ENCODE measurements at places on chromosomes 2 and 18. TPM values are rescaled to one million over a fixed set of nuclear protein-coding genes. Genes with fewer than 3 reads are reported as not detected.

DNA sequence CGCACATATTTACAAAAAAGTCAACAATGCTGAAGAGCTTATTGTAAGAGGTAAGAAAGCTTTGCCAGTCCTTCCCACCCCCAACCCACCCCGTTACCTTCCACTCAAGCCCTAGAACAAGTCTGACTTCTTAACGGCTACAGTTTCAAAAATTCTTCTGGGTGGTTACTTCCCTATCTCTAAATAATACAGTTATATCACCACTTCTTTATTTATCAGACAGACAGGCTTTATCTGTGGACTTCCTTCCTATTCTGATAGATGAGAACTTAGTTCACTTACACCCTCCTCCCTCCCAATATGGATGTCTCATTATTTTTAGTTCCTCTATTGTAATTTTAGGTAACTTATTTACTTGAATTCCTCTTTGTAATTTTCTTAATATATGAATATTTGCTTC lies 26.7 kb upstream of the ACTR3 start:
- no peak for DNase-seq
- H3K4me1 ChIP-seq: no peaks in the 10 kb centered on the region
- H3K36me3 ChIP-seq: no peaks in the 10 kb centered on the region
- H3K27ac ChIP-seq: no peak overlapping the region
- no peak overlapping the region for H3K4me3 ChIP-seq
- no peaks in the 10 kb centered on the region for H3K27me3 ChIP-seq

GRCh38 chr18:43812627-43813026 lies 535.3 kb upstream of the SYT4 start:
- DNase-seq: no peak
- H3K27me3 ChIP-seq: no peaks in the 10 kb centered on the region
- H3K27ac ChIP-seq: no peak overlapping the region
- no peak overlapping the region for H3K4me3 ChIP-seq

DNA sequence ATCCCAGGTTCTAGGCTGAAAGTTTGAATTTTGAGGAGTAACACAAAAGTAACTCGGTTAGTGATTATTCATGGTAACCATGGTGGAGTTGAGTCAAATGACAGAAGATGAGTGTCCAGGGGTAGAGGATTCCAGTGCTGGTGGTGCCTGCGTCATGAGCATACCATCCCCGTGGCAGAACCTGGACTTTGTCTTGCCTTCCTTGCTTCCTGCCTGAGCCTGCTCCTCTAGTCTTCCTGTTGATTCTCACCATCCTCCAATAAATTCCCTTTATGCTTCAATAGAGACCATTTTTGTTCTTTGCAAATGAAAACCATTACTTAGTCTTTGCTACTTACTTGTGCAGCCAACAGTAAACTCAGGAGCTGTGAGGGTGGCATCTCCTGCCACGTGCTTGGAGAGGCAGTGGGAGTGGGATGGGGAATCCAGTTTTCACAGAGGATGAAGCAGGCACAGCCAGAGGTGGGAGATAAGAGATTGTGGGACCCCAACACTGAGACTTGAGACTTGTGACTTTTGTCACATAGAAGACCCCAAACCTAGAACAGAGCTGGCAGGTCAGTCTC lies 4.1 kb upstream of the YES1 start:
- no peak for DNase-seq
- no peaks in the 10 kb centered on the region for H3K27me3 ChIP-seq
- H3K4me1 ChIP-seq: peaks cover 14% of the 10 kb centered on the region
- H3K36me3 ChIP-seq: no peaks in the 10 kb centered on the region

DNA sequence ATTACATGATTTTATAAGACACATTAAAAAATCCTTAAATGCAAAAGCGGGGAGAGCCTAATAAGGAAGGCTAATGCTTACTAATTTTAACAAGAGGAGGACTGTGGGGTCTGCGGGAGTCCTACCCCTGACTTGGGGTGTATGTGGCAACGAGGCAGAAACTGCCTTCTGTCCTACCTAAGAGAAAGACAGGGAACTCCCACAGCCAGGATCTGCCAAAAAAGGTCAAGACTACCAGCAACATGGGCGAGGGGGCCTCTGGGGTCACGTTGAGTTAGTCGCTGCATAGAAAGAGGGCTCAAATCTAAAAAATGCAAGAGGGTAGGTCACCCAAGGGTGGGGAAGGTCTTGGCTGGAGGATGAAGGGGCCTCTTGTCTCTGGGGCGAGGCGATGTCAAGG lies 529 bp upstream of the AMER3 start:
- no peak for DNase-seq
- no peak overlapping the region for H3K4me3 ChIP-seq
- peaks cover 9% of the 10 kb centered on the region for H3K27me3 ChIP-seq
- no peak overlapping the region for H3K27ac ChIP-seq

DNA sequence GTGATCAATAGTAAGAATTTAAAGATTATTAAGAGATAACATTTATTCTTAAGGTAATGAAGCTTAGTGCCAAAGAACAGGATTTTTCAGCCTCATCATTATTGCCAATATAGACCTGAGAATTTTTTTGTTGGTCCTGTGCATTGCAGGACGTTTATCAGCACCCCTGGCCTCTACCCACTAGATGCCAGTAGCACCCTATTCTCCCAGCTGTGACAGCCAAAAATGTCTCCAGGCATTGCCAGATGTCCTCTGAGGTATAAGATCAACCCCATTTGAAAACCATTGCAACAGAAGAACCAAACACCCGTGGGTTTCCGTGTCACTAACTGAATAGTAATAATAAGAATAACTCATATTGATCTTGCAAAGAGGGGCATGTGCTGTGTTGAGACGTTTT lies 700.0 kb upstream of the SOX11 start:
- no peaks in the 10 kb centered on the region for H3K4me1 ChIP-seq
- no peaks in the 10 kb centered on the region for H3K27me3 ChIP-seq
- H3K36me3 ChIP-seq: no peaks in the 10 kb centered on the region
- no peak overlapping the region for H3K4me3 ChIP-seq
- DNase-seq: no peak

- H3K4me1 ChIP-seq: no peaks in the 10 kb centered on the region
- no peak for DNase-seq
- H3K27me3 ChIP-seq: no peaks in the 10 kb centered on the region
- H3K27ac ChIP-seq: no peak overlapping the region
These were observed 195.1 kb downstream of the KCNE4 start for GRCh38 chr2:223247136-223247535.

DNA sequence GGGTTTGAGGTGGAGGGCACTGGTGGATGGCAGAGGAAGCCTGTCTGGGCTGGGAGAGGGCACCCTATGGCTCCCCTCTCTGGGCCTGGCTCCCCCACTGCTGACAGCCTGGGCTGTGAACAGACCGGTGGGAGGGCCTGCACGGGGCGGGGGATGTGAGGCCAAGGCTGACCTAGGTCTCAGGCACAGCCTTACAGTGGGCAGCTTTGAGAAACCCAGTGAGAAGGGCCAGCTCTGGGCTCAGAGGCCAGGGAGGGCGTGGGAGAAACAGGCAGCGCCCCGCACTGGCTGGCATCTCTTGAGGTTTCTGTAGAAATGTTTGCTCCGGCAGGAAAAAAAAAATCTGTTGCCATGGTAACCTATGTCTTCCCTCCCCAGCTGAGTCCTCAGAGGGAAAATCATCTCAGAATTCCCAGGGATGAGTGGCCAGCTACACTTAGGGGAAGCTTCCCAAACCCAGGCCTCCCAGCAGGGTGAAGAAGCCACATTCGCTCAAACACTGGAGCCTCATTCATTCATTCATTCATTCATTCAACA lies 71.7 kb upstream of the TAF1B start:
- H3K27ac ChIP-seq: no peak overlapping the region
- no peak overlapping the region for H3K4me3 ChIP-seq
- H3K4me1 ChIP-seq: peaks cover 8% of the 10 kb centered on the region
- H3K36me3 ChIP-seq: no peaks in the 10 kb centered on the region

- no peaks in the 10 kb centered on the region for H3K36me3 ChIP-seq
- DNase-seq: no peak
- no peak overlapping the region for H3K4me3 ChIP-seq
These were observed 187.4 kb upstream of the NCKAP5 start for GRCh38 chr2:133755480-133756300.

DNA sequence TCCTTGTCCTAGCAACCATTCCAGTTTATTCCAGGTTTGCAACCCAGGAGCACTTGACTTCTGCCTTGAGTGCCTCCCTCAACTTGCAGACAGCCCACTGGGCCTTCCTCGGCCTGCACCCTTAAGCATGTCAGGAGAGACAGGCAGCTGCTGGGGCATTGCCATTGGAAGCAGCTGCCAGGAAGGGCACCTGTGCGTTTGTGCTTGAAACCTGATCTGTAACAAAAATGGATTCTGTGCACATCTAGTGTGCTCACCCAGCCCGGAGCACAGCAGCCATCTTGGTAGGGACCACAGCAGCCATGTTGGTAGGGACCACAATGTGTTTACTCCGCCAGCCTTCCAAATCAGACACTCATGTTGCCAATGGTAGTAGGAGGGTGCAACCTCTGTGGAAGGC lies 44.3 kb upstream of the GLI2 start:
- no peak overlapping the region for H3K27ac ChIP-seq
- DNase-seq: no peak
- H3K4me1 ChIP-seq: no peaks in the 10 kb centered on the region
- H3K36me3 ChIP-seq: no peaks in the 10 kb centered on the region
- H3K4me3 ChIP-seq: no peak overlapping the region
- peaks cover 7% of the 10 kb centered on the region for H3K27me3 ChIP-seq

DNA sequence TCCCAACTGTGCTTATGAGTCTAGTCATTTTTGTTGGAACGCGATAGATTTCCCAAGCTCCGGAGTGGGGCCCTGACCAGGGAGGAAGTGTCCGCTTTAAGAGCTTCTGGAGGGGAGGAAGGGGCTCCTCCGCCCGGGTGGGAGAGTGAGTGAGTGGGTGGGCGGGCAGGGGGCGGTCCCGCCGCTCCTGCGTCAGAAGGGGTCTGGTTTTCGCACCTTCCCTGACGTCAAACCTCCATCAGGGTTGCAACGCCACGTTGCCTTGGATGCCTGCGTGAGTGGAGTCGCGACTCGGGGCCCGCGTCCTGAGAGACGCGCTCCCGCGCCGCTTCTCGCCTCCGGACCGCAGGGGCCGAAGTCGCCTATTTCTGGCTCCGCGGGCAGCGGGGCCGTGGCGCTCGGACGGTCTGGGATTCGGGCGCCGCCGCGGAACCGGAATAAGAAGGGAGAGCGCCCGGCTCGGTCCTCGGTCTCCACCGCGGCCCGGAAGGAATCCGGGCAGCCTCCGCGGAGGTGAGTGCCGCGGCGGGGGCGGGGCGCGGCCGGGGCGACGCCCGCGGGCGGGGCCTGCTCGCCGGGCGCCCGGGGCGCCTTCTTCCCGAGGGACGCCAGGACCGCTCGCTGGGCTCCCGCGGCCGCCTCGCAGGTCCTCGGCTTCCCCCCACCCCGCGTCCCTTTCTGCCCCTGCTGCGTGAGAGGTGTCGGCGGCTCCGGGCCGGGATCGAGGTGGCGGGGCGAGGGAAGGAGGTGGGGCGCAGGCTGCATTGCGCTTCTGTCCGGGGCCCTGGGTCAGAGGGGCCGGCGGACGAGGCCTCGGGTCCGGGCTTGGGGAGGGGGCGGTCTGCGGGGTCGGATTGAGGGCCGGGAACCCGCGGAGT lies at the start of gene ZDBF2:
Gene ZDBF2 (plus strand): TSS at position 230 of the 878 bp plus-strand sequence. CDS start 7,187 bp downstream, outside the sequence.
- H3K4me1 ChIP-seq: peaks cover 8% of the 10 kb centered on the region
- peak within 1 kb of the TSS; percentile 79 for H3K27ac ChIP-seq
- no peaks in the 10 kb centered on the region for H3K36me3 ChIP-seq

DNA sequence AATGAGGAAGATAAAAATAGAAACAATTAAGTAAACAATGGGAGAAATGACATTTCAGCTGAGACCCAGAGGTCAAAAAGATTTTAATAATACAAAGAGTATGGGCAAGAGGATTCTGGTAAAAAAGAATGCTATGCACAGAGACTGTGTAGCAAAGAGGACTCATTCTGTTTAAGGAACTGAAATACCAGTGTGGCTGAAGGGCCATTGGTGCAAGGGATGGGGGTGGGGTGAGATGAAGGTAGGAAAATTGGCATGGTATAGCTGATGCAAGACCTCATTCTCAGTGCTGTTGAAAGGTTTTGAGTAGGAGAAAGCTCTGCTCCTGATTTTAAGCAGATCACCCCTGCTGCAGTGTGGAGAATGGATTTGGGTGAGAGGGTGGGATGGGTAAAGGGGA lies 10.8 kb downstream of the GALNT1 start:
- H3K4me3 ChIP-seq: no peak overlapping the region
- no peaks in the 10 kb centered on the region for H3K4me1 ChIP-seq
- H3K36me3 ChIP-seq: no peaks in the 10 kb centered on the region
- no peak overlapping the region for H3K27ac ChIP-seq

Gene CHRND
- total RNA-seq: not detected
